OCI-M1 (cell line): ENCODE measurements at places on chromosomes 6 and 20.

DNA sequence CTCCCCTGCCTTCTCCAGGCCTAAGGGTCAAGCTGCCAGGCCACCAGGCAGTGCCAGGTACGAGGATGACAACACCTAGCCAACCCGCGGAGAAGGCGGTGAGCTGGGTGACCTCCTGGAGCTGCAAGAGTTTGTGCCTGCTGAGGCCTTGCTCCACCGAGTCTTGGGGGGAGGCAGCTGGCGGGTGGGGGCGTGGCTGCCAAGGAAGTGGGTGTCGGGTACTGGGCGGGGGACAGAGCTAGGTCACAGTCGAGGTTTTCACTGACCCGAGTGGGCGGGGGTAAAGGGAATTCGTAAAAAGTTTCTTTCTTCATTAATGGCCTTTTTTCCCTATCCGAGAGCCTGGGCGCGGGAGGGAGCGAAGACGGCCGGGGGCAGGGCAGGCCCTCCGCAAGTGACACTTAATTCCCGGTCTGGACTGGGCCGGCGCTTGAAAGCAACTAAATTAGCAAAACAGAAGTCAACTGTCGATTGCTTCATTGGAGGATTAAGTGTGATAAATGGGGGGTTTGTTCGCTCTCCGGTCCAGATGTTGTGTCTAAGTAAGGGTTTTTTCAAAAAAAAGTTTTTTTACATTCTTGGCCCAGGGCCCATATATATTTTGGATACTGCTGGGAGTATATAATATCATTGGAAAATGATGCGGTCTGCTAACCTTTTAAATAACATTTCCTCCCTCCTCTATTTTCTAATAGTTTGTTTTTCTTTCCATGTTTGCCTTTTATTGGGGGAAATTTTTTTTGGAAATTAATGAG is 43.1 kb upstream of the FOXP4 start:
- no peak for DNase-seq

DNA sequence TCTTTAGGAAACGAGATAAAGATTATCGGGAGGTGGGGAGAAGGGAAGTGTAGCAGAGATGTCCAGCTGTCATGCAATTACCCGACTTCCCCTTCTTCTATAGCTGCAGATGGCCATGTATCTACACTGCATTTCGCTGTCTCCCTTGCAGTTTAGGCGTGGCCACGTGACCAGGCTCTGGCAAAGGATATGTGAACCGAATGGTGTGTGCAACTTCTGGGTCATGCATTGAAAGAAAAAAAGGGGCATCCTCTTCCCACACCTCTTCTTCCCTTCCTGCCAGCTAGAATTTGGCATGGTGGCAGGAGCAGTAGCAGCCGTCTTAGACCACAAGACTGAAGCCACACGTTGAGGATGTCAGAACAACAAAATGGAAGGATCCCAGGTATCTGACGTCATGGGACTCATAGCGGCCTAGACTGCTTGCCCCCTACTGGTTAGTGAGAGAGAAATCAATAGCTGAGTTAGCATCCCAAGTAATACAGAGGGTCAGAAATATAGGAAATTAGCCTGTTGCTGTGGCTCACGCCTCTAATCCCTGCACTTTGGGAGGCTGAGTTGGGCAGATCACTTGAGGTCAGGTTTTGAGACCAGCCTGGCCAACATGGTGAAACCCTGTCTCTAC is 32.8 kb downstream of the TCF15 start:
- DNase-seq: peak; percentile 82

- no peak for DNase-seq
Observed at GRCh38 chr20:54433636-54434035, 41.8 kb upstream of the DOK5 start.

DNA sequence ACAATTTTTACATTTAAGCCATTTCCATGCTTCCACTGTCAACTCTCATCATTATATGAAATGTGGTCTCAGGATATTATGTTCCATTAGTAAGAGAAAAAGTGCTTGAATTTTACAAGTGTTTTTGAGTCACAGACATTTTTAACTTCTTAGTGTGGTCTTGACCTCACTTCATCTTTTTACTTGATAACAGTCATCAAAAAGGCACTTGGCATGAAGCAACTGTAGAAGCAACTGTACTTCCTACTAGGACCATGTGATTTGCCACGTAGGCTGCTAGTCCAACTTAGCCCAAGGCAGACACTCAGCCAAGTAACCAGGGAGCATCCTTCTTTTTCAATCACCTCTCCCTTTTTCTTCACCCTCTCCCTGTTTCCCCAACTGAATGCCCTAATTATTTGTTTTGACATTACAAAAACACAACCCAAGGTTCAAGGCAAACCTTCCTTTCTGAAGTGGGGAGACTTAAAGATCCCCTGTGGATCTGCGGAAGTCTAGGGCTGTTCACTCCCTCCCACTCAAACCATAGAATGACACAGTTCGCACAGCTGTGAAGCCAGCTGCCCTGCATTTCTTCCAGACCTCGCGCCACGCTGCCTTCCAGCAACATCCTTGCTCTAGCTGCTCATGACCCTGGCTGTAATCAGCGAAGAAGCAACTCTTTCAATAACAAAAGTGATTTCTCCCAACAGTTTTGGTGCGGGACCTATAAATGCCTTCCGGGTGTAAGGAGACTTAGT is 45.0 kb downstream of the PHACTR1 start:
- DNase-seq: no peak

GRCh38 chr6:147639279-147639678 is 130.8 kb downstream of the SAMD5 start:
- no peak for DNase-seq

DNA sequence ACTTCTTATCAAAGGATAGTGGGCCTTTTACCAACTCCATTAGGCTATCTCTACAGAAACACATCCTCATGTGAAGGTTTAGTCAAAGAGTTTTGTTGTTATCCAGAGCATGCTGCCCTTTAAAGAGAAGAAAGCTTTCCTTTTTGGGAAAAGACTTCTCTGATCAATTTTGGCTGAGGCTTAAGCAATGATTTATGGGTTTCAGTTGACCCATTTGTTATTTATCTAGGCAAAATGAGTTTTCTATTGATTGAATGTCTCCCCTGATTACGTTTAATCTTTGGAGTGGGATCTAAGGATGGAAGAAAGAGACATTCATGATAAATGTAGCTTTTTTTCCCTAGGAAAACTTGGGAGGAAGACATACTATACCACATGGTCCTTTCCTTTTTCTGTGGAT is 326.6 kb upstream of the JAG1 start:
- no peak for DNase-seq

- DNase-seq: no peak
Observed at GRCh38 chr20:22584922-22585785, 782 bp upstream of the FOXA2 start.

GRCh38 chr20:16013631-16014030 is 559.6 kb downstream of the KIF16B start:
- no peak for DNase-seq

DNA sequence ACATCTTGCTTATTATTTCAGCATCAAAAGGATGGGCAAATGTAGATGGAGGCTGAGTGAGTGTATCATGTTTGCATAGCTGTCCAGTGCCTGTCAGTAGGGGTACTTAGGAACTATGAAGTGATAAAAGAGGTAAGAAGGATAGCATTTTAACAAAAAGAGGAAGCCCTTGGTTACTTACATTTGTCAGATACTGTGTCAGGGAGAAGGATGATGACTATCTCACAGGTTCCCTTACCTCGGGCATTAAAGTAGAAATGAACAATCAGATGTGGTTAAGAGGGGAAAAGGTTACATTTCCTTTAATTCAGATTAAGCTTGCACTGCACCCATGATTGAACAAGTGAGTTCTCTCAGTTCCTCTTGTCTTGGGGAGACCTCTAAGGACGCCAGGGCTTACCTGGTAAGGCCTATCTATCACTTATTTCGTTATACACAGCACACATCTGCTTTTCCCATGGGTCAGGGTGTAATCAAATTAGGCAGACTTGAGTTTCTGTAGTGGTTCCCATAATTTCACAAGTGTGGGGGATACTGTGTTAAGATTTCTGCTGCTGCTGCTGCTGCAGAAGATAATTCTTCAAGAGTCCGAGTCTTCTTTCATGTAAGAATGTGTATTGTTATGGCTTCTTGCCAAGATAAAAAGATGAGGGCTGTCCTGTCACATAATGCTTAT is 4.5 kb downstream of the FOXO3 start:
- peak; percentile 89 for DNase-seq

- DNase-seq: peak; percentile 80
Observed at GRCh38 chr6:88704980-88705379, 258.4 kb downstream of the RNGTT start.

GRCh38 chr6:137878029-137878428 is 11.0 kb downstream of the TNFAIP3 start:
- no peak for DNase-seq

- DNase-seq: peak; percentile 59
Observed at GRCh38 chr6:150272264-150272975, 96.4 kb upstream of the IYD start.

GRCh38 chr6:148501178-148501590 is 158.5 kb downstream of the SASH1 start:
- no peak for DNase-seq

DNA sequence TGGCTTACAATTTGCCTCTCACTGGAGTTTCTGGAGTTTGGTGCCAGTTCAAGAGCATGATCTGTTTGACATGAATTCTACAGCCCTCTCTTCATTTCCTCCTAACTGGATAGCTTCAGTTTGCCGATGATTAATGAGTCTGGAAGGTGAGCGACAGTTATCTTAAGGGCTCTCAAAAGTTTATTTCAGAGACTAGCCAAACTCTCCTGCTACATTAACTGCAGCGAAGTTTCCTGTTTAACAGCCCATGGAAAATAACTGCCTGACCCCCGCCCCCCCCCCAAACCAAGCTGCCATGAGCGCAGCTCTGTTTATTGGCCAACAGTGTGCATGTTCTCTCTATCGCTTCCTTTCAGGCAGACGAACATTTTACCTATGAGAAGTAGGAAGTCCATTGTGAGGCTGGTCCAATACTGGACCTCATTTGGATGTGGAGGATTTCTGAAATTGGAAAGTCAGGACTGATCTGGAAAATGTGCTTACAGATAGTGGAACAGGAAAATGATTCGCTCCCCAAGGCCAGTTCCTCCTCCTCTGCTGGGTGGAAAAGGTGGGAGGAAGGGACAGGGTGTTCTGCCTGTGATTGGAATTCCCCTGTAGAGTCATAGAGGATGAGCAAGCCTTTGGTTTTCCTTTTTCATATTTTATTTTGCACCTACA is 522.2 kb upstream of the JAG1 start:
- no peak for DNase-seq

GRCh38 chr20:40599987-40600386 is 89.0 kb downstream of the MAFB start:
- no peak for DNase-seq

DNA sequence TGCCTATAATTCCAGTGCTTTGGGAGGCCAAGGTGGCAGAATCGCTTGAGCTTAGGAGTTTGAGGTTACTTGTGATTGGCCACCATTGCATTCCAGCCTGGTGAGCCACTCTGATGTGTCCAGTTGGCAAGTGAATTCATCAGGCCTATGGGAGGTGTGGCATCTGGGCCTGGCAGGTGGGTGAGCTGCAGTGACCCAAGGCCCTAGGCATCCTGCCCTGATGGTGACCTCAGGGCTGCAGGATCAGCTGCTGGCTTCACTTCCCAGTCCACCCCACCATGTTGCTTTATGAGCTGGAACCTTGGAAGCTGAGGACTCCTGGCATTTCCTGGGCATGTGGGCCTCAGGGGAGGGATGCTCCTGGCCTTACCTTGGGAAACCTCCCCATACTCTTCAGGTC is 20.5 kb downstream of the RSPH9 start:
- DNase-seq: no peak

DNA sequence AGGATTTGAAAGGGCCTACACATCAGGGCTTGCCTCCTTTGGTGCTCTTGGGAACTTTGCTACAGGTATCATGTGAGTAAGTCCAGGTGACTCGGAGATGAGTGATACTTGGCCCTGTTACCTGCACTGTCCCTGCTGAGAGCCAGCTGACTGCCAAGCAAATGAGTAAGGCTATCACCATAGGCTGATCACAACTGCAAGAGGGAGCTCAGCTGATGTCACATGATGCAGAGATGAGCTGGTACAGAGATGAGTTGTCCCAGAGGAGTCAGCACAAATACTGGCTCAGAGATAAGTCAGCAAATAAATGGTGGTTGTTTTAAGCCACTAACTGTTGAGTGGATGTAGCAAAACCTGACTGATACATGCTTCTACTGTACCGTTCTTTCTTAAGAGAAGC is 41.4 kb downstream of the LAMP5 start:
- DNase-seq: no peak

GRCh38 chr6:9057937-9058336 is 622.6 kb upstream of the SLC35B3 start:
- DNase-seq: no peak

DNA sequence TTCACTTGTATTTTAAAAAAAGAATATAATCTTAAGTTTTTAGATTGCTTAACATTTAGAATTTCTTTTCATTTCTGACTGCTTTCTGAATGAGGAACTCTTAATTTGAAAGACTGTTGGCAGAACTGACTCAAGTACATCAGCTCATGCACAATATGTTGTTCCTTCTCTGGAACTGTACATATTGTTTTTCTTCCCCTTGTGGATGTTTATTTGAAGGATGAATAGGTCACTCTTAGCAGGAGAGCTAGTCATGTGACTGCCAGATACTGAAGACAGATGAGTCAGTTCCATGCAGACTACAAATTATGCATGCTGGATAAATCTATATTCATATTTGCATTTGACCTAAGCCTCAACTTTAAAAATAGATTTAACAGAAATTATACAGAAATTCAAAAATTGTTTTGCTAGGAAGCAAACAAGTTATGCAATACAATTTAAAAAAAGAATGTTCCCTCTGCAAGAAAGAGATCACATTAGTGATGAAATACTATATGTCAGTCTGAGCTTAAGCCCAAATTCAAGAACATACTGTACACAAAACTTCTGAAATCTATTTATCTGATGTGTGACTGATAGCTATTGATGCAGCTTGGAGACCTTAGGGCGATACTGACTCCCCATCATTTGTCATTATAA is 1274.9 kb upstream of the GJE1 start:
- peak; percentile 82 for DNase-seq

- no peak for DNase-seq
Observed at GRCh38 chr6:2977799-2978590, 6.6 kb upstream of the SERPINB6 start.

DNA sequence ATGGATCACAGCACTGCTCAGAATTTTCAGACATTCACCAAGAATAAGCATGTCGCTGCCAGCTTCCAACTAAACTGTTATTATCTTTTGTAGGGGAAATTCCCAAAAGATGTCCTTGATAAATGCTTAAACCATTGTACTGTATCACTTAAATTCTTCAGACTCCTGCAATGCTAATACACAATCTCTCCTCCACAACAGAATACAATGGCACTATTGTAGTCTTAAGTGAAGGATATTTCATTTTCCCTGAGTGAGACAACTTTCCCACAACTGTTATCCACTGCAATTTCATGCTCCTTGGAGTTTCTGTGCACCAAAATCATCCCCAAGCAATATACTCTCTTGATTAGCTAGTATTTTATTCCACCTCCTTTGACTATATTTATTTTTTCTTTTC is 189.7 kb downstream of the COL9A1 start:
- DNase-seq: no peak

- no peak for DNase-seq
Observed at GRCh38 chr20:20207872-20208271, 155.5 kb downstream of the CFAP61 start.

GRCh38 chr6:142938510-142938909 is 6.5 kb downstream of the HIVEP2 start:
- DNase-seq: no peak
